PC-3 (cell line): ENCODE measurements at places on chromosomes 13 and 19.
A peak's percentile ranks its signal among the peaks of the same experiment; 100 is the strongest.

DNA sequence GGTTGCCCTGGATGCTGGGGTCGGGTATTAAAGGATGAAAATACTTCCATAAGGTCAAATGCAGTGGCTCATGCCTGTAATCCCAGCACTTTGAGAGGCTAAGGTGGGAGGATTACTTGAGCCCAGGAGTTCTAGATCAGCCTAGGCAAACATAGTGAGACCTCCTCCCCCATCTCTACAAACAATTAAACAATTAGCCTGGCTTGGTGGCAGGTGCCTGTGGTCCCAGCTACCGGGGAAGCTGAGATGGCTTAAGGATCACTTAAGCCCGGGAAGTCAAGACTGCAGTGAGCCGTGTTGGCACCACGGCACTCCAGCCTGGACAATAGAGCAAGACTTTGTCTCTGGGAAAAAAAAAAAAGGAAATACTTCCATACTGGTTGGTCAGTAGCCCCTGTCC, 1.5 kb downstream of the KLK11 start:
- no peak for DNase-seq

GRCh38 chr13:30745906-30746686, 10.8 kb downstream of the ALOX5AP start:
- DNase-seq: no peak

GRCh38 chr19:14479975-14480699, 5.0 kb upstream of the PTGER1 start:
- DNase-seq: peak; percentile 40

DNA sequence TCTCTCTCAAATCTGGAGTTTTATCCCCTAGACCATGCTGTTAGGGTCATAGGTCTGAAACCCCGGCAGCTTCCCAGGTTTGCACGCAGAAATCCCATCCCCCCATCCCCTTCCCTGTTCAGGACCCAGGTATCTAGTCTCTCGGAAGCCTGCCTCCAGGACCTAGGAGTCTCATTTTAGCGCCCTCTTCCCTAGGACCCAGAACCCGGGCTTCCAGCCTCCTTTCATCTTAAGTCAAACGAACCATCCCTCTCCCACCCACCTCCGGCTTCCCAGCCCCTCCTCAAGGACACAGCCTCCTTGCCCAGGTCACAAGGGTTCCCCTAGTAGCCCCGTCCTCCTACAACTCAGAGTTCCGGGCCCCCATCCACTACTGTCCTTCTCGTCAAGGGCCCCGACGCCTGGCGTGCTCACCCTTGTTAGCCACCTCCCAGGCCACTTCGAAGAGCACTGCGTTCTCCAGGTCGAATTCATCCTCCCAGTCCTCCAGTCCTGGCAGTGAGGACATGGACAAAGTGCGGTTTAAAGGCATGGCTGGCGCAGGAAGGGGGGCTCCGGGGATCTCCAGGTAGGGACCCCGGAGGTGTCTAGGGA, 431 bp downstream of the GYS1 start:
- no peak for DNase-seq

DNA sequence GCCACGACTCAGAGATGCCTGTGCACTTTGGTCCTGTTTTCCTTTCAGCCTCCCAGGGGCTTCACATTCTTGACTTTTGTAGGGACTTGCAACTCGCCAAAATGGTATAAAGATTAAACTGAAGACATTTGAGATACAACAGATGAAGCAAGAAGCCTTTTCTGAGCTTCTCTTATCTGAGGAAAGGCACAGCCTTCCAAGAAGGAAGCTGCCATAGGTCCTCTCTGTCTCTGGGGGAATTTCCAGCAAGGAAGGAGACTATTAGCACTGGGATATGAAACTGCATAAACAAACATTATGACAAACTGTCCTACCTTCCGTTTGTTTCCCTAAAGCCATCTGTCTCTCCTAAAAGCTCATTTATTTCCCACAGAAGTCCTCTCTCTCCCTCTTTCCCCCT, 39.3 kb downstream of the TGDS start:
- no peak for DNase-seq

DNA sequence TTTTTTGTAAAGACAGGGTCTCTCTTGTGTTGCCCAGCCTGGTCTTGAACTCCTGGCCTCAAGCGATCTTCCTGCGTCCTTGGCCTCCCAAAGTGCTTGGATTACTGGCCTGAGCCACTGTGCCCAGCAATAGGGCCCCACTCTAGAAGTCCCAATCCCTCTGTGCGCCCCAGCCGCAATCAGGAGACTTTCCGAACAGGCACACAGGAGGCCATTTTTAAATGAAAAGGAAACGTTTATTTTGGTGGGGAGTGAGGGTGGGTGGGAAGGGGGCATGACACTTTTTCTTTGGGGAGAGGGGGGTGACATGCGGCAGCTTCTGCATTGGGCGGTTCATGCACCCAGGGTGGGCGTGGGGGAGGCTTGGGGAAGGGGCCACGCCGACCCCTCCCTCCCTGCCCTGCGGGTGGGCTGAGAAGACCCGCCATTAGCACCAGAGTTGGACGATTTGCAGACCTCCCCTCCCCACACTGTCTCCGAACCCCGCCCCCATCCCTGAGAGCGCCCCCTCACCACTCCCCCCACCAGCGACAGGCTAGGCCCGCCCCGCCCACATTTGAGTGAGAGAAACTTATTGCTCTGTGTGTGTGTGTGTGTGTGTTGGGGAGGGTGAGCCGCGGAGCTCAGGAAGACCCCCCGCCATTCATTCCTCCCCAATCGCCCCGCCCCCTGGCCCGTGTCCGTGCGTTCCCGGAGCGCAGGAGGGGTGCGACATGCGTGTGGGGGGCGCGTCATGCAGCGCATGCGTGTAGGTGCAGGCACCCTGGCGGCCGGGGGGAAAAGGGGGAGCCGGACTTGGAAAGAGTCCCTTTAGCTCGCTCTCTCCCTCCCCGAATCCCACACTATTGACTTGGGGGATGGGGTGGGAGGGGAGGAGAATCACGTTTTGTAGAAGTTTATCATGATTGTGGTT, 17.2 kb downstream of the KCNC3 start:
- DNase-seq: peak; percentile 56
